ENCODE measurements at places on chromosomes 5 and 9.

- no peak for DNase-seq
Measured at GRCh38 chr9:135602789-135603481, 36.4 kb downstream of the GLT6D1 start.

GRCh38 chr5:151825445-151825844 lies 53.7 kb downstream of the G3BP1 start:
- no peak for DNase-seq

GRCh38 chr9:71483436-71483835 lies 284.9 kb downstream of the CEMIP2 start:
- DNase-seq = no peak

DNA sequence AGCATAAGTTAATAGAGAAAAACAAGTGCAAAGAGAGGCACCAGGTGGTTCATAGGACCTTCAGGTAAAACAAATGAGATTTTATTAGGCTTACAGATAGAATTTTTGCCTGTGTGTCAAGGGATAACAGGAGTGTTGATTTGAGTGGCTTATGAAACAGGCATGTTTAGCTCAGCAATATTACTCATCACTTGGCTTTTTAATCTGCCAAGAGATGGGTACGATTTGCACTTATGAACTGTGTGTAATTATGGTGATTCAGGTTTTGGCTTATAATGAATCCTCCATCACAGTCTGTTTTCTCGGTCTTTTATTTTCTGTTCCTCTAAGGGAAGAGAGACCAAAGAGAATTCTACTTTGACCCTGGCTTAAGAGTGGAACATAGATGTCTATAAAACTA lies 199.3 kb downstream of the DMRTA1 start:
- DNase-seq = no peak

DNA sequence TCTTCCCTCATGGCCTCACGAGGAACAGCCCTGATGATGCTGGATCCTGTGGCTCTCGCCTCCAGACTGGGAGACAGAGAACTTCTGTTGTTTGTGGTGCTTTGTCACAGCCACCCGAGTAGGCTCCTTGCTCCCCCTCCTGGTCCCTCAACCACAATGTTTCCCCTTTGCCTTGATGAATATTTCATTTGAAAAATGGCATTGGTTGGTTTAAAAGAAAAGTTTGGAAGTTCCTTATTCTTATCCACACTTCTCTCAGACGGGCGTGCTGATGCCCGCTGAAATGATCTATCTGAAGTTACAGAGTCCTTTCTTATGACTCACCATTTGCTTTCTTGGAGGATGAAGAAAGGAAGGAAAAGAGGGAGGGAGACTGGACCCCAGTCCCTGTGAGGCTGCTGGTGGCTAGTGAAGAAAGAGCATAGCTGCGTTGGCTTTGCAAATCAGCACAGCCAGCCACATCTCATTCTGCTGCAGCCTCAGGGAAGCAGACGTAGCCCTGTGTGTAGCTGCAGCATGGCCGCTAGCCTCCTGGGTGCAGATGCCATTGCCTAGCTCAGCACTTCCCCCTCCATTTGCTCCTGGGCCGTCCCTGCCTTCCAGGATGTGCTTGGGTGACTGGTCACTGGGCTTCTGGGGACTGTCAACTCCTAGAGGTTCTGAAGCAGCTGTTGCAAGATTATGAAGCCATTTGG lies 185.9 kb downstream of the ERCC6L2 start:
- DNase-seq = peak; percentile 22

GRCh38 chr5:85841653-85842052 lies 776.1 kb upstream of the COX7C start:
- DNase-seq = no peak

DNA sequence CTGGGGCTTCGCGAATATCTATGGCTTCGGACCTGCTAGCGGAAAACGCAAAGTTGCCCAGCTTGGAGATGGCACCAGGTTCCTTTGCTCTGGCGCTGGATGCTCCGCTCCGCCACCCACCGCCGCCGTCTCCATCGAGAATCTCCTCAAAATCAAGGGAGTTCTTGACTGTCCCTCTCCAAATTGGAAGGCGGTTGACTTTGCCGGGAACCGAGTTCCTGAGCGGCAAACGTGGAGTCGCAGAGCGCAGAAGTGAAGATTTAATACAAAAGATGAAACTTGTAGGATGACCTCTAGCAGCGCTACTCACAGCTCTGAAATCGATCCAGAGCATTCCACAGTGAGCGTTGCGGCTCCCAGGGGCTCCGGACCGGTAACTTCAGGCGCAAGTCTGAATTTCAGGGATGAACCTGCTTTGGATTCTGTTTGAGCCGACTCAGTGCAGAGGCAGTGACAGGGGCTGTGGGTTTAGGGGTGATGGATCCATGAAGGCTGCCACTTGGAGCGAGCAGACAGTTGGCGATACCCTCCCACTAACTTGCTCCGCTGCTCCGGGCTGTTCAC lies 1641.5 kb upstream of the C9orf72 start:
- DNase-seq = no peak

DNA sequence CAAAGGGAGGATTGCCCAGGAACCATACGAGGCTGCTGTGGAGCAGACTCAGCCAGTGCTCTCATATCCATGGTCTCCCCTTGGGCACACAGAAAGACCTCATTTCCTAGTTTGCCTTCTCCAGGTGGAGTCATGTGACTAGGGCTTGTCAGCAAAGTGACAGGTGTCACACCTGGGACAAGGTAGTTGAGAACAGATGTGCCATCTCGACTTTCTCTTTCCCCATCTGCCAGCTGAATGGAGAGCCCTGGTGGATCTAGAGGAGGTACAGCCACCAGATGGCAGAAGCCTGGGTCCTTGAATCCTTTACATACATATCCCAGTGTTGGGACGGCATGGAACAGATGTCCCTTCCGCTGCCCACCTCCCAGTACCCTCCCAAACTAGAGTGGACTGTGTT lies 42.9 kb upstream of the ALDOB start:
- DNase-seq = no peak

DNA sequence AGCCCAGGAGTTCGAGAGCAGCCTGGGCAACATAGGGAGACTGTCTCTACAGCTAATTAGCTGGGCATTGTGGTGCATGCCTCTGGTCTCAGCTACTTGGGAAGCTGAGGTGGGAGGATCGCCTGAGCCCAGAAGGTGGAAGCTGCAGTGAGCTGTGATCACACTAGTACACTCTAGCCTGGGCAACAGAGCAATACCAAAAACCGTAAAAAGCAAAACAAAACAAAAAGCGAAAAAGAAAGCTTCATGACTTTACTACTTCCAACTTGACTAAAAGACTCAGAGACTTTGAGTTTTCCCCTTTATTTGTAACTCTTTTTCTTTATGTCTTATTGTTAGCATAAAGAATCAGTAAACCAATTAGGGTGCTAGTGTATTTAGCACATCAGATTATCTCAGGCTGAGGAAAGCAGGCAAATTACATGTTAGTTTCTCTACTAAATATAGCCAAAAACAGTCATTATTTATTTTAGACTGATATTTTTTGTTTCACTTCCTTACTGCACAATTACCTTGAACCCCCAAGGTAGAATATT lies 5.4 kb downstream of the RAD17 start:
- no peak for DNase-seq

DNA sequence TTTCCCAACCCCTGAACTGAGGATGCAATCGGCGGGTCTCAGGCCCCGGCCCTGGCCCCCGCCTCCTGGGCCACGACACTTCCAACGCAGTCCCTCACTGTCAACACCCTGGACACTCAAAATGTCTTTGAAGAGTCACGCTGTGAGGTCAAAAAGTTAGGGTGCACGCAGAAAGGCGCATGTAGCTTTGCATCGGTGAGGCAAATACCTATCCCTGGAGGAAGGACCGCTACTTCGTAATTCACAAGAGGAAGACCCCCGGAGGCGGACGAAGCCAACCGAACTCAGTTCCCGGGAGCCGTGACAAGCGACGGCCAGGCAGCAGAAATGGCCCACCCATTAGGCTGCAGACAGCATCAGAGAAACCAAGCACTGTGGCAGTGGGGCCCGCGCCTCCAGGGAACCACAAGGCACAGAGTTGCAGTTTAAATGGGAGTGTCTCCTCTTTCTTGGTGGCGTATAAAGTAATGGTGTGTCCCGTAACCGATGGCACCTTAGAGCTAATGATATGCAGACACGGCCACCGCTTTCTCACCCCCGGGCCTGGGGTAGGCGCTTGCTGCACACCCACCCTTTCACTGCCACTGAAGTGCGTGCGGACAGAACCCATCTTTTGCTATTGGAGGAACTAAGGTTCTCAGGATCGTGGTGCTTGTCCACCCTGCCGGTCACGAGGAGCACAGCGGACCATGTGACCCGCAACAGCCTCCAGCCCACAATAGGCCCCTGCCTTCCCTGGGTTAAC lies 9.0 kb downstream of the ADAMTS2 start:
- no peak for DNase-seq

DNA sequence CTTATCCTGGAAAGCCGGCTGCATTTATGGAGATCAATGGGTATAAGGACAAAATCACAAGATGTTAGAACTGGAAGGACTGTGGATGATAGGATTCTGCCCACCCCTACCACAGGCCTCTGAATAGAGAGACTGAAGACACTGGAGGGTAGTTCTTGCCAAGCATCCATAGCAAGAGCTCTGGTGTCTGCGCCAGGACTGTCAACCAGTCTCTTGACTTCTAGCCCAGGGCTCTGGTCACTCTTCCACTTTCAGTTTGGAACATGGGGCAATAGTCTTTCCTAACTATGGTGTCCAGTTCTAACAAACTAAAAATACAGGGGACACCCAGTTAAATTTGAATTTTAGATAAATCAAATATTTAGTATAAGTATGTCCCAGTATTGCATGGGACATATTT lies 23.4 kb downstream of the LARP1 start:
- DNase-seq = no peak

DNA sequence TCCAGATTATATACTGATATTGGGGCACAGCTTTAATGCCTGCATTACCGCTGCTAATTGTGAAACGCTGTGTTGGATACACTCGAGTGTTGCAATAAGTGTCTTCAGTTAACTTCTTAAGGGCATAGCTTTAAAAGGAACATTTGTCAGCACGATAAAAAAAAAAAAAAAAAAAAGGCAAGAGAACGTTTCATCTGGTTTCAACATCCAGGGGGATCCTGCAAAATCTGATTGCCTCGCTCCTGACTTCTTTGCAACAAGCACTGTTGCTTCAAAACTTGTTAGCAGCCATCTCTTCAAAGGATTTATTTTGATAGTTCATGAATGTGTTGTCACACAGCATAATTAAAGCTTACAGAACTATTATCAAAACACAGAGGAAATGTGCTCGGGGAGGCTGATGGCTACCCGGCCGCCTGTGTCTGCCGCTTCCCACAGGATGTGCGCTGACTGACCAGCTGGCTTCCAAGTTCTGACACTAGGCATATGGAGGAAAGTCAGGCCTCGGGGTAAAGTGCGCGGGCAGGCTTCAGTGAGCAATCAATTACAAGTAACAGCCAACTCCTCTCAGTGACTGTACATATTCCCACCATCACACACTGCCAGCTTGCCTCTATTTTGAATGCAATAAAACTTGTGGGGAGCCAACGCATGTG lies 77.7 kb downstream of the EBF1 start:
- no peak for DNase-seq

DNA sequence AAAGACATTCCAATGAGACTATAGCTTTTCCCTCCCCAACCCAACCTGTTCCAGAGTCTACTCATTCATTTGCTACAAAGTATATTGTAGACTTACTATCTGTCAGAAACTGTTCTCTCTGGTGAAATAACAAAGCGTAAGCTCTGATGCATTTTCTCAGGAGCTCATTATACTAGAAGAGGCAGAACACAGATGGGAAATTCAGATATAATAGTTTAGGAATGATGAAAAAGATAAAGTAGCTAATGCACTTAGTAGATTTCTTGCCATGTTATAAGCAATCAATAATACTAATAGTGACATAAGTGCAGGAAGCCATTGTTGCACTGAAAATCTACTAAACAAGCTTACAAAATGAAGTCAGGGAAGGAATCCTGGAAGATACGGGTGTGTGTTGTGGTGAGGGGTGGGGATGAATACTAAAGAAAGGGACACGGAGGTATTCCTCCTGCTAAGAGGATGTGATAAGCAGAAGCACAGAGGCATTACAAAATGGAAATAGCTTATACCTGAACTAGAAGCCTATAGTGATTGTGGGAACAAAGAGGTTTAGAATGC lies 78.2 kb downstream of the HCN1 start:
- no peak for DNase-seq

- DNase-seq = no peak
Measured at GRCh38 chr5:93677359-93677891, 64.0 kb downstream of the POU5F2 start.

GRCh38 chr9:136297766-136298735 lies 5.8 kb downstream of the CCDC187 start:
- DNase-seq = no peak

DNA sequence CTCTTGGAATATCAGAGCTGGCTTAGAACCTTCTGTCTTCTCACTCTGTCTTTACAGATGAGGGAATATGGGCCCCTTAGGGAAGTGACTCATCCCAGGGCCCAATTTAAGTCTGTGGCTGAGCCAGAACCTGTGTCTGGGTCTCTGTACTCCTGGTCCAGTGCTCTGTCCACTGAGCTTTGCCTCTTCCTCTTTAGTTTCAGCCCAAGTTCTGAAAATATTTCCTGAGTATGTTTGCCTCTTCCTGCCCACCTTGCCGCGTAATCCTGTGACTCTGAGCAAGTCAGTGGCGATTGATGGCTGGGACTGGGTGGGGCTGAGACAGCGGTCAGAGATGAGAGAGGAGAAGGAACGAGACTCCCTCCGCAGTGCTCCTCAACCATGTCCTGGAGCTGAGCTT lies 7.8 kb downstream of the IER5L start:
- no peak for DNase-seq

GRCh38 chr5:177595991-177596774 lies 3.7 kb upstream of the B4GALT7 start:
- DNase-seq = no peak

DNA sequence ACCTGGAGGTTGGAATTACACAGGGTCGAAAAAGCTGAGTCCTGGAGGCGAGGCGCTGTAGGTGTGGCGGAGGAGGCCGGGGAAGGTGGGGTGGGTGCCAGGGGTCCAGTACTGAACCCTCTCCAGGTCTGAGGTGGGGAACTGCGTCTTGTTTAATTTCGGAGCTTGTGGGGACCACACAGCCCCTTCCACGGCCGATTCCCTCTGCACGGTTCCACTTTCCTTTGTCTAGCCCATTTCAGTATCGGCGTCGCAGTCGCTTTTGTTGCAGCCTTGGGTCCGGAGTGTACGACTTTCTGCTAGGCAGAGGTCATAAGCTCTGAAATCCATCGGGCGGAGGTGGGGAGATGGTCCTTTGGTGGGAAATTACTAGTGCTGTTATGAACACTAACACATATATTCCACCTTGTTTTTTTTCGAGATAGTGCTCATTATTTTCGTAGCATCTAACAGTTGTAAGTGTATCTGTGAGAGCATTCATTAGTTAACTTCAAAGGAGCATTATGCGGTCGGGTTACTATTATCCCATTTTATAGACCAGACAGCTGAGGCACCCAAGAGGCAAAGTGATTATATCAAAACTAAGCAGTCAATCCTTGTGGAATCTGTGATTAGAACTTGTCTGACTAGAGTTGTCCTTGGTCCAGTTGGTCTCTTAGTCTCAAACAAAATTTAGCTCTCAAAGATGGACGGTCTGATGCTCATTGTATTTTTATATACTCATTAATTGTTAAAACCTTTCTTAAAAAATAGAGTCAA lies 737 bp downstream of the RNF180 start:
- no peak for DNase-seq

Measured in T-helper 2 cell (primary cell).